ENCODE measurements at places on chromosomes 6 and 20. TPM values are rescaled to one million over a fixed set of nuclear protein-coding genes. Genes with fewer than 3 reads are reported as not detected.

The TCP11 gene
- total RNA-seq, result not detected

The SAMD10 gene
- total RNA-seq, result 14.4 TPM

The TRAPPC3L gene
- not detected for total RNA-seq

The BMP7 gene
- total RNA-seq, result 0.13 TPM

The PARD6B gene
- 80.3 TPM for total RNA-seq

The RPS6KA2 gene
- 18.5 TPM for total RNA-seq

The JPH2 gene
- 41.1 TPM for total RNA-seq

The AIG1 gene
- total RNA-seq, result 46.6 TPM

The FGD2 gene
- total RNA-seq, result 0.50 TPM

The TRIM40 gene
- total RNA-seq, result not detected

The ADTRP gene
- total RNA-seq, result 4.1 TPM

The CENPW gene
- 54.5 TPM for total RNA-seq
